ENCODE measurements at places on chromosomes 5 and 9. TPM values are rescaled to one million over a fixed set of nuclear protein-coding genes. Genes with fewer than 3 reads are reported as not detected.

Gene PCDHB7
- not detected for total RNA-seq

Gene PCDHA1
- total RNA-seq = not detected

Gene NIM1K
- total RNA-seq = 0.58 TPM

Gene ZNF483
- total RNA-seq = 1.1 TPM

Gene OTULINL
- total RNA-seq = 5.6 TPM

Gene ZNF346
- total RNA-seq = 21.3 TPM

Gene HTR1A
- not detected for total RNA-seq

Gene CCDC192
- not detected for total RNA-seq

Gene HACD4
- total RNA-seq = 1.2 TPM

Gene NEURL1B
- total RNA-seq = 0.05 TPM

Gene TMEFF1
- total RNA-seq = 0.18 TPM

Gene SLC35D2
- 7.2 TPM for total RNA-seq

Gene SLC6A18
- not detected for total RNA-seq

Gene PLAC8L1
- total RNA-seq = not detected

Gene HK3
- not detected for total RNA-seq

Gene EIF4E1B
- not detected for total RNA-seq

Gene LRRTM2
- total RNA-seq = 0.33 TPM

Gene SLC6A3
- not detected for total RNA-seq

Gene TLE1
- total RNA-seq = 0.35 TPM
